SK-N-MC (cell line): ENCODE measurements at places on chromosomes 1 and 21.
A peak's percentile ranks its signal among the peaks of the same experiment; 100 is the strongest.

GRCh38 chr1:241749041-241749944 is 97.2 kb downstream of the WDR64 start:
- peak; percentile 14 for DNase-seq

GRCh38 chr1:229664133-229664689 is 38.2 kb downstream of the URB2 start:
- DNase-seq, result peak; percentile 16

DNA sequence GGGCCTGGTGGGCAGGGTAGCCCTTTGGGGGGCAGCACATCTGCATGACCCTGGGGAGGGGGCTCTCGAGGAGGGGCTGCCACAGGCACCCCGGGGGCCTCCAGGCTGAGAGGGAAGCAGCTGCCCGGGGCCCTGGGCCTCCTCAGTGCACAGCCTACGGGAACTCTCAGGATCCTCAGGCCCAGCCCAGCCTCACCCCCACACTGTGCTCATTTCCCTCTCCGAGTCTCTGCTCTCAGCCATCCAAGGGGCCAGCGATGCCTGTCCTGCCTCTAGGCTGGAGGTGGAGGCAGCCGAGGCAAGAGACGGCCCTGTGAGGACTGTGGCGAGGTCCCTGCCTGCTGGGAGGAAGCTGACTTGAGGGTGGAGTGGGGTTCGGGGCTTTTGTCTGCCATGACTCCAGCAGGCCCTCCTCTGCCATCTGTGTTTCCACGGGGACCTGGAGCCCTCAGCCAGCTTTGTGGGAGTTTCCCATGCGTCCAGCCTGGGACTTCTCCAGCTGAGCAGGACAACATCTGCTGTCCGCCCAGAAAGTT is 7.2 kb upstream of the PLEKHG5 start:
- no peak for DNase-seq

DNA sequence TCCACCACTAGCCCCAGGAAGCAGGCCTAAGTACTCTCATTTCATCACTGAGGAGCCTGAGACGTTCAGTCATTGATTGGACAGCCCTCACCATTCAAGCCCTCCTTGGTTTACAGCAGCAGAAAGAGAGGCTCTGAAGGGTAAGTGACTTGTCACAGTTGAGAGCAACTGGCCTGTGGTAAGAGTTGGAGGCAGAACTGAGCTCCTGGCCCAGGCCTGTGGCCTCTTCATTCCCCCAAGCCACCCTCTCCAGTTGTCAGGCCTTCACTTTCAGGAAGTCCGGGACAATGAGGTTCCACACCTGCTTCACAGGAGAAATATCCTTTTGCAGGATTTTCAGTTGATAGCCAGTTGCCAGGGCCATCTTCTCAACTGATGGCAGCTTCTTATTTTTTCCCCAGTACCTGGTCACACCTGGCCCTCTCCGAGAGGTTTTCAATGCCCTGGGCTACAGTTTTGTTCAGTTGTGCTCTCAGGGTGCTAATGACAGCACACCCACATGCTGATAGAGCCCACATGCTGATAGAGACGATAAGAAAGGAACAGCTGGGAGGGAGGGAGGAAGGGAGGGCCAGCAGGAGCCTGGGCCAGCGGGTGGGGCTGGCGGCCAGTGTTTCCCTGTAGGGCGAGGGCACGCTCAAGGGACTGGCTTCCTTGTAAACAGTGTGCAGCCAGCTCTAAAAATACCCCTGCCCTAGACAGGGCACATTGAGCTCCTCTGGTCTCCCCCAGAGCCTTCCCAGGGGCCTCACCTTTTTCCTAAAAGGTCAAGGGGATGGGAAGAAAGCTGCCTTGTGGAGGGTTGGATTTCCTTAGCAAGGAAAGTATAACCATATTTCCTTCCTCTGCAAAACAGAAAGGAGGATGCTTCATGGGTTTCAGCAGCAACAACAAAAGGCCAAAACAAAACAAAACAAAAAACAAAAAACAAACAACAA is 112.7 kb upstream of the JUN start:
- DNase-seq, result no peak

DNA sequence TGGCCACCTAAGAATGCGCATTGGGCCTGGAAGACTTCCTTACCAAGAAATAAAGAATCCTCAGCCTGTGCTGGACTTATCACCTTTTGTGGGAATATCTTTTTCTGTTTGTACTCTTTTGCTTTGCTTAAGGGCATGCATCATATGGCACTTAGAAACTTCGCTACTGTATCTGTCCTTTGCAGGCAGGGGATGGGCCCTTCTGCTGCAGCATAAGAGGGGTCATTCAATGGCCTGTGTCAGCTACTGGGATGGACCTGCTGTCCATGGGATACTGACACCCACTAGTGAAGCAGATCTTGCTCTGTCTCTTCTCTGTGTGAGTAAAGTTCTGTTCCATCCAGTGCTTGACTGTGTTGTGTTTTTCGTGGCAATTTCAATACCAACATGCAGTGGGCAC is 239.0 kb upstream of the JUN start:
- no peak for DNase-seq

GRCh38 chr1:199751962-199752687 is 275.4 kb upstream of the NR5A2 start:
- no peak for DNase-seq

DNA sequence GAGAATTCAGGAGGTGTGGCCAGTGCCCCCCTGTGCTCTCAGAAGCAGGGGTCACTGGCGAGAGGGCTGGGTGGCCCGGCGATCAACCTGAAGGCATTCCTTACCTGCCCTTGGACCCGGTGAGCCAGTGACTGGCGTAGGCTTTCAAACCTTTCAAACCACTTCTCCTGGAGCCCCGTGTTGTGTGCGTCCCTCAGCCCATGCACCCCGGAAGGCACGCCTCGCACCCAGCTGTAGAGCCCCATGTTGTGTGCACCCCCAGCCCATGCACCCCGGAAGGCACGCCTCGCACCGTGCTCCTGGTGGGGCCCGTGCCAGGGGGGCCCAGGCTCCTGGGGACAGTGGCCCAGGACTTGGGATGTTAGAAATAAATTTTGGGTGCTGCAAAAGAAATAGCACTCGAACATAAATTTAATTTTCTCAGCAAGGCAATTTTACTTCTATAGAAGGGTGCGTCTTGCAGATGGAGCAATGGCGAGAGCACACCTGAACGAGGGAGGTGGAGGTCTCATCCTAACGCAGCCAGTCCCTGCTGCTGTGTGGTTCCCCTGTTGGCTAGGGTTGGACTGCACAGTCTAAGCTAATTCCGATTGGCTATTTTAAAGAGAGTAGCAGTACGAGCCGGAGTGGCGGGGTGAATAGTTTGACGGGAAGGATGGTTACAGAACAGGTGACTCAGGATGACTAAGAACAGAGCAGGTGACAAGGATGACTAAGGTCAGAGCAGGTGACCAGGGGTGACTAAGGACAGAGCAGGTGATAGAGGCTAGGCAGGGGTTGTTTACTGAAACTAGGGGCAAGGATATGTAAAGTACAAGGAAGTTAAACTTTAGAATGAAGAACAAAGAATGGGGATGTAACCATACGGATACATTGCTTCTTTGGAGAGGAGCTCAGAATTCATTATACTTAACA is 47.4 kb downstream of the PRKCZ start:
- DNase-seq, result no peak

DNA sequence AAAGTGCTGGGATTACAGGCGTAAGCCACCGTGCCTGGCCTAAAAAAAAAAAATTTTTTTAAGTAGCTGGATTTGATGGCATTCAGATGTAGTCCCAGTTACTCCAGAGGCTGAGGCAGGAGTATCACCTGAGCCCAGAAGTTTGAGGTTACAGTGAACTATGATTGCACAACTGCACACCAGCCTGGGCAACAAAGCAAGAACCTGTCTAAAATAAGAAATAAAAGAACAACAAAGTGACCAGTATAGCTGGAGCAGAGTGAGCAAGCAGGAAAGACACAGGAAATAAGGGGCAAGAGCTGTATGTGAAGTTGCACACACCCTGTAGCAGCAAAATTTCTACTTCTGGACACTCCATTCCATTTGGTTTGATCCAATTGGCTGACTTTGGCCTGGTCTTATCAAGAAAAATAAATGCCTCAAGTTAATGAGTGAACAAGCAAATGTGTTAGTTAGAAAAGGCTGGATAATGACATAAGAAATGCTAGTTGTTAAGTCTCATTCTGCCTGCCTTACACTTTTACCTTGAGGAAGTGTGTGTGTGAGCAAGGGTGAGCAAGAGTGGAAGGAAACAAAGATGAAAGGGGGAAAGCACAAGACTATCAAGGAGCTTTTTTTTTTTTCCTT is 7.9 kb downstream of the ATP5IF1 start:
- DNase-seq, result no peak
